NCI-H1092 (cell line): ENCODE measurements at places on chromosomes 7 and 10.

GRCh38 chr10:132326344-132326889, 5.6 kb upstream of the LRRC27 start:
- no peak for DNase-seq

GRCh38 chr7:118583641-118584040, 359.1 kb downstream of the ANKRD7 start:
- DNase-seq = peak; percentile 41

DNA sequence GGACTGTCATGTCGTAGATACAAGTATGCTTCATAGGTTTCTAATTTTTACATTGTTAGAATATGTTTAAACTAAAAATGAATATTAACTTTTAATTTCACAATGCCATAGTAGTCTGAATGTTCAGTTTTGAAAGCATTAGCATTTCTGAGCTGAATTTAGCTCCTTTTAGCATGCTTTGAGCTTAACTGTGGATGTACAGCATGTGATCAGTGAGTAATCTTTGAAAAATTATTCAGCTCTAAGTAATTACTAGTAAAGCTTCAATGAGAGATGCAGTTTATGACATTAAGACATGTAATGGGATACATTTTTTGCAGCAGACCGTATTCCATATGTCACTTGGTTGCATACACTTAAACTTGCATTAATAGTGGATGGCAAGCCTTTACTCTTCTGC, 114.1 kb upstream of the WNT16 start:
- no peak for DNase-seq

- DNase-seq = no peak
Observed at GRCh38 chr10:9561821-9562505, 1455.7 kb upstream of the CELF2 start.

- no peak for DNase-seq
Observed at GRCh38 chr7:78039790-78040776, 241.5 kb downstream of the PHTF2 start.

- no peak for DNase-seq
Observed at GRCh38 chr10:59880971-59881510, 25.3 kb downstream of the CCDC6 start.

- DNase-seq = no peak
Observed at GRCh38 chr7:112136271-112137008, 69.8 kb downstream of the DOCK4 start.
